H1 (cell line): ENCODE measurements at places on chromosomes 5 and 9. TPM values are rescaled to one million over a fixed set of nuclear protein-coding genes. Genes with fewer than 3 reads are reported as not detected.

DNA sequence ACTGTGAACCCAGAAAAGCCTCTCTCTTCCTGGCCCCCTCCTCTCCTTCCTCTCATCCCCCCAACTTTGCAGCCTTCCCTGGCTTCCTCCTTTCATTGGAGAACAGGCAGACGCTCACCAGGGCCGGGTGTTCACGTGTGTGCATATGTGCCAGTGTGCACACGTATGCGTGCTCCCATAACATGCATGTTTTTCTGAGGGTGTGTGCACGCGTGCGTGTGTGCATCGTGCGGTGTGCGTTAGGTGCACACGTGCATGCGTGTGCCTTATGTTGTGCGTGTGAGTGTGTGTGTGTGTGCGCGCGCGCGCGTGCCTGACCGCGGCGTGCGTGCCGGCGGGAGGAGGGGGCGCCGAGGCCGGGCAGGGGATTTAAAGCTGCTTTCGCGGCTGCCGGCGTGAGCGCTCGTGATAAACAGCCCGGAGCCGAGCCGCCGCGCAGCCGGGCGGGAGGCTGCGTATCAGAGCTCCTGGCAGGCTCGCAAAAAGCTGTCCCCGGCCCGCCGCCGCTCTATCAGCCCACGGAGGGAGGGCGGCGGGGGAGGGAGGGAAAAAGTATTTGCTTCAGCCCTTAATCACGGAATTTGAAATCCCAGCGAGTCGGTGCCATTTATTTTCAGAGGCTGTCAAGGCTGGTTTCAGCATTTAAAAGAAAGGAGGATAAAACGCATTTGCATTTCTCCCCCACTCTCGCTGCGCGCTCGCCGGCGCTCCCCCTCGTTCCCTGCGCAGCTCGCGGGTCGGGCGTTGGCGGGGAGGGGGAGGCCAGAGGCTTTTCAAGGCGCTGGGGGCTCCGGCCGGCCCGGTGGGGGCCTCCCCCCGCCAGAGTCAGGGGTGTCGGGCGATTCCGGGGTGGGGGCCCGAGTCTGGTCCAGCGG lies 183.9 kb downstream of the C9orf50 start:
- no peak for DNase-seq

GRCh38 chr9:72749276-72749675 lies 203.6 kb downstream of the ALDH1A1 start:
- DNase-seq: no peak

Gene SLC46A2
- total RNA-seq: not detected in 2 replicates

Gene PELO
- total RNA-seq: 17.0 and 18.5 TPM in 2 replicates

Gene MEF2C
- total RNA-seq: 0.99 and 1.4 TPM in 2 replicates
